Spinal cord (tissue), 10 donors: ENCODE measurements at places on chromosomes 5 and 9. TPM values are rescaled to one million over a fixed set of nuclear protein-coding genes. Genes with fewer than 3 reads are reported as not detected.

ITGA1 gene
- 64.0 TPM for total RNA-seq

CDH9 gene
- total RNA-seq: 11.3 TPM

CCL19 gene
- total RNA-seq: not detected

UAP1L1 gene
- 8.1 TPM for total RNA-seq

C1QTNF3 gene
- 49.8 TPM for total RNA-seq

PDE6A gene
- total RNA-seq: 0.10 TPM

RMI1 gene
- 17.4 TPM for total RNA-seq

FCN2 gene
- not detected for total RNA-seq

C9orf50 gene
- 0.44 TPM for total RNA-seq

DNA sequence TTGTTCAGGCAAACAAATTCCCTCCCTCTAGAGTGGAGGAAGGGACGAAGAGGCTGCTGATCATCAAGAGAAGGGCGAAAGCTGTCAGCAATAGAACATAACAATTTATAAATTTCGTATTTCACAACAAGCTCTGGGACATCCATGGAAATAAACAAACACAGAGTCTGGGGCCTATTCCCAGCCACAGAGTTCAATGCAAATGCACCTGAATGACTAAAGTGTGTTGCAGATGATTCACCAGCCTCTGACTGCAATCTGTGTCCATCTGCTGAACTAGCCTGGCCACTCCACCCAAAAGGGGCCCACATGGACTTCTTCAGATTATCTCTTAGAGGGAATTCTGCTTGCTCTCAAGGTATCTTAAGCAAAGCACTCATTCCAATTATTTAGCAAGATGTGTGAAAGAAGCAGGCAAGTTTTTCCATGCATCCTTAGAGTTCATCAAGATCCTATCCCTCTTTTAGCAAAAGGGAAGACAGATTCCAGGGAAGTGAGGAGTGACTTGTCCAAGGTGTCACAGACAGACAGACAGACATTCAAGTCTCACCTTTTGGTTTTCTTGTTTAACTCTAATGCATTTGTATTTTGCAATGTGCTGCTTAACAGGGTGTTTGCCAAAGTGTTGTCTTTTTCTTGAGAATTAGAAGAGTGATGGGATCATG is 307.8 kb upstream of the PAPPA start:
- DNase-seq: no peak

GRCh38 chr5:157382996-157383800 is 76.8 kb upstream of the NIPAL4 start:
- no peak for DNase-seq

GRCh38 chr9:122579874-122580273 is 3.3 kb downstream of the OR1L8 start:
- no peak for DNase-seq

GRCh38 chr5:149198148-149198547 is 56.9 kb downstream of the ABLIM3 start:
- no peak for DNase-seq

- DNase-seq: peak; percentile 44
These were observed at the start of gene HCN1 for GRCh38 chr5:45696206-45696836. TSS of gene HCN1 (minus strand) at chr5:45696380.

DNA sequence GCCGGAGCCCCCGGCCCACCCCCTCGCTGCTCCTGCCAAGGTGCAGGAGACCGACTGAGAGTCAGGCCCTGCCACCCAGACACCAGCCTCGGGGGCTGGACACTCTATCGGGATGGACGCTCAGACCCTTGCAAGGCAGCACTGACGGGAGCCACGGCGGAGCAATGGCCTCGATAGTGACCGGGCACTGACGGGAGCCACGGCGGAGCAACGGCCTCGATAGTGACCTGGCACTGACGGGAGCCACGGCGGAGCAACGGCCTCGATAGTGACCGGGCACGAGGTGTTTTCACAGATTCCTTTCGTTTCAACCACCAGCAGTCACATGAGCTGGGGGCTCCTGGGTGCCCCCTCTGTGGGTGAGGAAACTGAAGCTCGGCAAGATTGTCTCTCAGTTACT is 123.6 kb upstream of the PPP1R26 start:
- DNase-seq: no peak

DNA sequence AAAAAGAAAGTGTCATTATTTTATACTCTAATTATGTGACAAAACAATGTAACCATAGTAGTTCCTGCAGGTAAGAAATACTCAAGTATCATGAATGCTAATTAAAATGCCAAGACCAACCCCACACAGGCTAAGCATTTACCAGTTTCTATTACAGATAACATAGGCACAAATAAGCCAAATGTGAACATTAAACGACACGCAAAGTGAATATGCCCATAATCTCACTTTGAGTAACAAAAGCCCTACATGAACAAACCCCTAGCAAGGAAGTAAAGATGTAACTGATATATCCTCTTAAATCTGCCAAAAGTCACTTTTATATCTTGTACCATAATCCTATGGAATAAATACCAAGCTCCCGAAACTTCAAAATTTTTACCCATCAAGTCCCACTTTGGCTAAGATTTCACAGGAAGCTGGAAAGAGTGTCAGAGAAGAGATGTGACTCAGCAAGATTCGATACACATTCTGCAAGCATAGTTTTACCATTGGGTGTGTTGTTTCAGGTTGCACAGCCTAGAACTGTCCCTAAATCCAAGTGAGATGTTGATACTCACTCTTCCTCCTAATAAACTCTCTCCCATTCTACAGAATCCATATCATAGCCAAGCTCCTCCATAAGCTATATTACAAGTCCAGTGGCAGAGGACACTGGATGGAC is 28.8 kb downstream of the TRPM6 start:
- no peak for DNase-seq

DNA sequence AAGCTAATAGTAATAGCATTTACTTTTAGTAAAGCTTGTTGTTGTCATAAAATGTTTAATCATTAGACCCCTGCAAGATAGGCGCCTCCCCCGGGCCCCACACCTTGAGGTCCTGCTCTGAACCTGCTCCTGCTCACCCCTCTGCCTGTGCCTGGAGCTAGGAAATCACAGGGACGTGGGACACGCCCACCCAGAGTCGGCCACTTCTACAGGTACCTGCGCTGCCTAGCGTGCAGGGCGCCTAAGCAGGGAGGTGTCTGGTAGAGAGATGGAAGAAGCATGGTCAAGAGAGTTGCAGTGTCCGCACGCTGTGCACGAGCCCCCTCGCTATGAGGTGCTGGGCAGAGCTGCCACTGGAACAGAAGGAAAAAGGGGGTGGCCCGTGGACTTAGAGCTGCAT is 52.6 kb downstream of the HINT1 start:
- DNase-seq: no peak

GRCh38 chr5:55064523-55064922 is 37.9 kb upstream of the GZMA start:
- DNase-seq: no peak

DNA sequence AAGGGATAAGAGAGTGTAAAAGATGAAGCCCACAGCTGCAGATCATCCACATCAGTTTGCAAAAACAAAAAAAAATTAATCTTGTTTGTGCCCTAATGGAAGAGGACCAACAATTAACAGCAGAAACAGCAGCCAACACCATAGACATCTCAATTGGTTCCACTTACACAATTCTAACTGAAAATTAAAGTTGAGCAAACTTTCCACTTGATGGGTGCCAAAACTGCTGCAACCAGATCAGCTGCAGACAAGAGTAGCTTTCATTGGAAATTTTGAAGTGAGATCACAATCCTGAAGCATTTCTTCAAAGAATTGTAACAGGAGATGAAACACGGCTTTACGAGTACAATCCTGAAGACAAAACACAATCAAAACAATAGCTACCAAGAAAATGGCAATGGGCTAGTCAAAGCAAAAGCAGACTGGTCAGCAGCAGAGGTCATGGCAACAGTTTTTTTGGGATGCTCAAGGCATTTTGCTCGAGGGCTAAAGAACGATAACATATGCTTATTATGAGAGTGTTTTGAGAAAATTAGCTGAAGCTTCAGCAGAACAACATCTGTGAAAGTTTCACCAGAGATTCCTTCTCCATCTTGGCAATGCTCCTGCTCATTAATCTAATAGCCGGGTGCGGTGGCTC is 4.1 kb upstream of the RBM27 start:
- no peak for DNase-seq

- no peak for DNase-seq
These were observed 298.2 kb downstream of the EDIL3 start for GRCh38 chr5:84086511-84086910.

GRCh38 chr5:142326480-142326938 is 1.7 kb upstream of the SPRY4 start:
- DNase-seq: peak; percentile 24

GRCh38 chr9:35829084-35829763 is at the start of gene TMEM8B:
TSS of gene TMEM8B (plus strand) at chr9:35829228. CDS start at chr9:35829448, 220 bp downstream.
- DNase-seq: peak; percentile 98

DNA sequence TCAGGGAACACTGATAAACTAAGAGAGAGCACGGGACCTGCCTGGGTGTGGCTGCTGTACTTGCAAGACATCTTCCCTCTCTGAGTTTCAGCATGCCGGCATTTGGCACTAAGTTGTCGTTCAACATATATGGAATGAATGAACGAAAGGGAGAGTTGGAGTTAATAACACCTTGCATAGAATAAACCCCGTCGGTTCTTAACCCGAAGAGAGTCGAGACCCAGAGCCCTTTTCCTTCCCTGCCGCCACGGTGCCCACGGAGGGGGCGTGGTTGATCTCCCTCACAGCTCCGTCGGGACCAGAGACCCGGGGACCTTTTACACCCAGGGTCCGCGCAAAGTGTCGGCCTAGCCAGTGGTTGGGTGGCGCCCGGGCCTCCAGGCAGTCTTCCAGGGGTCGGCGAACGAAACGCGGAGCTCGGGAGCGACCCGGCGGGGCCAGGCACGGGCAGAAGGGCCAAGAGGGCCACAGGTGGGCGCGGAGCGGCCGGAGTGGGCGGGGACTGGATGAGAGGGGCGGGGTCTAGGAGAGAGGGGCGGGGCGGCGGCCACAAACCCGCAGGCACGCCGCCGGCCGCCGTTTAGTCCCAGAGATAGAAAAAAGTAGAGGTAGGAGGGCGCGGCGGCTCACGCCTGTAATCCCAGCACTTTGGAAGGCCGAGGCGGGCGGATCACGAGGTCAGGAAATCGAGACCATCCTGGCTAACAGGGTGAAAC is 735 bp upstream of the RPL26L1 start:
- no peak for DNase-seq

GRCh38 chr9:113530022-113530635 is 66.6 kb downstream of the RGS3 start:
- DNase-seq: no peak

GRCh38 chr5:7871653-7872052 is 2.7 kb downstream of the MTRR start:
- DNase-seq: no peak
